ENCODE measurements at places on chromosomes 5 and 9.

DNA sequence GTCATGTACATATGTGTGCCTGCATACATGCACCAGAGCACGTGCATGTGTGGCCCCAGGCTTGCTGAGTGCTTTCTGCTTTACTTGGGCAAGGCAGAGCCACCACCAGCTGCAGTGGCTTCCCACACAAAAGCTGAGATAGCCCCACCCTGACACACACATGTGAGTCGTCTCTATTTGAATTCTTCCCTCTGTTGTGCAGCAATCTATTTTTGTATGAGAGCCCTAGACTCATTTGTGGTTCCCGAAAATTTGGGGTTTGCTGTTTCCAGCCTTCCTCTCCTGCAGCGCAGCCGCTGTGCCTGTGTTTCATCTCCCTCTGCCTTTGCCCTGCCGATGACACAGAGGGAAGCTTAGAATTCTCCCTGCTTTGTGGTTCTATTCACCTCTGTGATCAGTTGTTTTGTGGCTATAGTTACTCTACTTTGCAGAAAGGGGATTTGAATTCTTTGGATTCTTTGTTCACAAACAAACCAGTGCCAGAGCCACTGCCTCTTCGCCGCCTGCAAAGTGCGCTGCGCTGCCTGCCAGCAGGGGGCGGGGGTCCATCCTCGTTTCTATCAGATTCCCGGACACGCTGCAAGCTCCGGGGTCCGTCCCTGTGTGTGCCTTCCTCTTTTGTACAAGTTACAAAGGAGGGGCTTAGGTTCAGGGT lies 95.8 kb upstream of the DAP start:
- peak; percentile 45 for DNase-seq

DNA sequence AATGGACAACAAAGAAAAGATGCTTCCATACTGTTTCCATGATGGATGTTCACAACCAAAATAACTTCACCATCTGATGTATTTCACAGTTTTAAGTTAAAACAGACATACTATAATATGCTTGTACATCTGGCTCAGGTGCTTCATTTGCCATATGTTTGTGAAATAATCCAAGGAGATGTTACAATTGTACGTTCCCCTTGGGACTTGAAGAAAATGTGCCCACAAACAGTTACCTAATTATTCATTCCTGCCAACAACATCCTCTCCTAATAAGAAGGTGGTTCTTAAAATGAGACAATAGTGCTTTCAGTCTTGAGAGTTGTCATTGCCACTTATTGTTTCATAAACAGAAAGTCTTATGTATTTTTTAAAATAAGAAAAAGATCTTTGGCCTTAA lies 33.1 kb upstream of the SMARCA2 start:
- no peak for DNase-seq

- DNase-seq: no peak
Observed at GRCh38 chr5:115992848-115993350, 30.6 kb downstream of the LVRN start.

- DNase-seq: no peak
Observed at GRCh38 chr5:146919304-146919703, 40.7 kb upstream of the PPP2R2B start.

- DNase-seq: no peak
Observed at GRCh38 chr5:32673272-32673671, 37.8 kb upstream of the NPR3 start.

DNA sequence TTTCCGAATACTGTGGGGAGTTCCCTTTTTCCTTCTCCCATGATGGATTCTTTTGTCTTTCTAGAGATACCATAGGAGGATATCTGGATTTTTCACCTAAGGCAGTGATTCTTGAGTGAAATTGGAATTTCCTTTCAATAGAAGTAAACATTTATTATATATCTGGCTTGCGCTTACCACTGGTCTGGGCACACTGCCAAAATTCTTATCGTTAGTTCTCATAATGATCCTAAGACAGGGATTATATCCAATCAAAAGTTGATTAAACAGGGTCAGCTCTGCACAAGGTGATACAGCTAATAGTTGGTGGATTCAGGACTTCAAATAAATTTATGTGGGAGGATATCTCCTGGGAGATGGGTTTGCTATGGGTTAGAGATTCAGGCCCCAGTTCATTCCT lies 9.6 kb downstream of the TLE4 start:
- DNase-seq: no peak

- DNase-seq: no peak
Observed at GRCh38 chr9:104027295-104027694, 66.8 kb upstream of the SMC2 start.

DNA sequence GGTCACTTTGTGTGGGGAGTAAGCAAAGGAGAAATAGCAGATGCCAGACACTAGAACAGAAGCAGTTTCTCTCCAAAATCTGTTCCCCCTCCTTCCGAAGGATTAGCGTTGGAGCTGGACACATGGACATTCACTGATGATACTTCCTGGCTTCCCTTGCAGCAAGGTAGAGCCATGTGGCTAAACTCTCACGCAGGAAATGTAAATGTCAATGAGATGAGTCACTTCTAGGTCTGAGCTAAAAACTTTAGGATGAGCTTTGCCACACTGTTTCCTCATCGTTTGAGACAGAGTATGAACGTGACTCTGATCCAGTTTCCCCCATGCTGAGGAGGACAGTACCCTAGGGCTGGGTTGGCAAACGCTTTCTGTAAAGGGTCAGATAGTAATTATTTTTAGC lies 5.1 kb downstream of the BHMT2 start:
- no peak for DNase-seq

DNA sequence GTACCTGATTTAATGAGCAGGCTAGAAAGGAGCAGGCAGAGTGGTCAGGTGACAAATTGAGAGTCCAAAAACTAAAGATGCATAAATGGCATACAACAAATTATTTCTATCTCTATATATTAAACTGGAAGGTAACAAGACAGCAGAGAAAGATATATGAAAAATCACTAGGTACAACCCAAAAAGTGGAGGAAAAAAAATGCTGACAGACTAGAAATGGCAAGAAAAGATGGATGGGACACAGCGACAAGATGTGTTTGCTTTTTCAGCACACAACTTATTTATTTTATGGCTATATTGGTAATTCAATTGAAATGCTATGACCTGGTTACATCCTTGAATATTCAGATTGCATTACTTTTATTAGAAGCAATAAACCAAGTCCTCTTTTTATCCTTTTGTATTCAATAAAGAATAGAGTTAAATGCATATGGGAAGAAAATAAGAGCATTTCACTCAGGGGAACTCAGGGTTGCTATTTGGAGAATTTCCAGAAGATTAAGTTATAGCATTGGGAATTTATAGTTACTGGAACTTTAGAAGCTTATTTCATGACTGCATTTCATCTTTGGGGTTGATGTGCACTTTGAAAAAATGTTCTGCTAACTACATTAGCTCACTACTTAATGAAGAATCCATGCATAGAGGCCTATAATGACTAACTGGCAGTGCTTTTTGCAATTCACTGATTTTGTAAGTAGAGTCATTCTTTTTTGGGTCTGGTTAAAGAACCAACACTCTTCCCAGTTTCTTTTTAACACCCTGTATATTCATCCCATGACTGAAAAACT lies 566.6 kb upstream of the TUSC1 start:
- no peak for DNase-seq

Data from NCI-H1694 treated with DMSO at 0.1 percent for 48 hours (cell line).